Naive thymus-derived CD8-positive, alpha-beta T cell (primary cell): ENCODE measurements at places on chromosomes 2 and 18. TPM values are rescaled to one million over a fixed set of nuclear protein-coding genes. Genes with fewer than 3 reads are reported as not detected.

DNA sequence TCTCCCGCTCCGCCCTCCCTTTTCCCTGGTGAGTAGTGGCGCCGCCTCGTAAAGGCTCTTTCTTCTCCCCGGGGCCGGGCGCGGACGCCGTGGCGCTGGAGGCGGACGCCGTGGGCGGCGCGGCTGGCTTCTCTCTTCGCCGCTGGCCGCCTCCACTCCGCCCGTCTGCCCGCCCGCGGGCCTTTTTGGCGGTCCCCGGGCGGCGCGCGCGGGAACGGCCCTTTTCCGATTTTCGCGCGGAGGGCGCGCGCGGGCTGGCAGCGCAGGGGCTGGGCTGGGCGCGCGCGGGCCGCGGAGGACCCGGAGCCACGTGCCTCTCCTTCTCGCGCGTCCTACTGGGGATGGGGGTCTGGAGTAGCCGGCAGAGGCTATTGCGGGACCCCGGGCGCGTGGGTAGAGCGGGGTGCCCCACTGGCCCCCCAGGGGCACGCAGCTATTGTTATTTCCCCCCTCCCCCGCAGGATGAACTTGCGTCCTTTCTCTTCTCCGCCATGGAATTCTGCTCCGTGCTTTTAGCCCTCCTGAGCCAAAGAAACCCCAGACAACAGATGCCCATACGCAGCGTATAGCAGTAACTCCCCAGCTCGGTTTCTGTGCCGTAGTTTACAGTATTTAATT lies 472 bp downstream of the SLC20A1 start:
- H3K36me3 ChIP-seq: peaks cover 44% of the 10 kb centered on the region
- H3K27me3 ChIP-seq: no peaks in the 10 kb centered on the region
- peaks cover 35% of the 10 kb centered on the region for H3K4me1 ChIP-seq
- H3K27ac ChIP-seq: peak overlapping the region; percentile 93

DNA sequence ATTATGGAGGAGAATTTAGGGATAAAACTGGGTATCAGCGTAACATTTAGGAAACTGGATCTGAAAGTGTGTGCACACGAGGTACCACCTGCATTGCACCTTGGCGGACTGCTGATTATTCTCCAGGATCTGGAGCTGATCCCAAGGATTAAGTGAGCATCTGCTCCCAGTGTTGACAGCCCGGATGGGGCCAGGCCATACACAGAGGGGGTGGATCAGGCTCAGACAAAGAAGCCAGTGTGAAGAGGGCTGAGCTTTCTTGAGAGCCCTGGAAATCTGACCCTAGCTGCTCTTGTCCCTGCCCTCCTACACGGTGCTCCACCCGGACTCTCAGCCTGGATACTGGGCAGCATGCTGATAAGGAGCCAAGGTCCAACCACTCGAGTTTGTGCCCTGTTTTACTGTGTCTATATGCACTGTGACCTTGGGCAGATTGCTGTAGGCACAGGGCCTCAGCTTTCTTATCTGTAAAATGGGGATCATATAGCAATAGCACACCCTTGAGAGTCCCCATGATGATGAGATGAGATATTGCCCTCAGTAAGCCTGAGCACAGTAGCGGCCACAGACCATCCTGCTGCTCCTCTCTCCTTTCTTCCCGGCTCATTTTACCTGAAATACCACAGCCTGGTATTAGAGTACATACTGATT lies 396.8 kb upstream of the CELF4 start:
- DNase-seq: no peak
- H3K27ac ChIP-seq: no peak overlapping the region
- H3K4me1 ChIP-seq: no peaks in the 10 kb centered on the region
- no peaks in the 10 kb centered on the region for H3K27me3 ChIP-seq
- H3K36me3 ChIP-seq: no peaks in the 10 kb centered on the region

DNA sequence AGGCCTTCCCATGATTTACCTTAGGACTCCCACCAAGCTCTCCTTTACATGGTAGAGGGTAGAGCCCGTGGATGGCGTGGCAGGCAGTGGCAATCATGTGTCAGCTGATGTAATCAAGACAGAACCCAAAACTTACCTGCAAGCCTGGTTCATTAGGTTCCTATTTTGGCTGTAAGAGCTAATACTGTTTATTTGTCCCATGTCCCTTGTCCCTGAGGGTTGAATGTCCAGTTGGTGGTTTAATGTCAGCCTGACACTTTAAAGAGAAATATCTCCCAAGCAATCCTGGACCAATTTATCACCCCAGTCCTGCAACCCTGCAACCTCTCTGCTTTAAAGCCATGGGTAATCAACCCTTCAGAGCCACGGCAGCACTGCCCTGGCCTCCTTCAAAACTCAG lies 6.0 kb upstream of the FABP1 start:
- H3K27me3 ChIP-seq: peaks cover 4% of the 10 kb centered on the region
- no peaks in the 10 kb centered on the region for H3K4me1 ChIP-seq
- no peak overlapping the region for H3K27ac ChIP-seq
- no peak for DNase-seq
- no peaks in the 10 kb centered on the region for H3K36me3 ChIP-seq

- DNase-seq: no peak
- H3K36me3 ChIP-seq: peaks cover 2% of the 10 kb centered on the region
- H3K27me3 ChIP-seq: no peaks in the 10 kb centered on the region
- H3K4me3 ChIP-seq: no peak overlapping the region
- H3K4me1 ChIP-seq: peaks cover 36% of the 10 kb centered on the region
These were observed 108.2 kb upstream of the STK17B start for GRCh38 chr2:196279541-196279940.

GRCh38 chr2:239461291-239462190 lies 60.7 kb upstream of the HDAC4 start:
- H3K27ac ChIP-seq: no peak overlapping the region
- H3K4me3 ChIP-seq: no peak overlapping the region
- no peak for DNase-seq
- H3K4me1 ChIP-seq: no peaks in the 10 kb centered on the region
- H3K27me3 ChIP-seq: peaks cover 3% of the 10 kb centered on the region

- no peak overlapping the region for H3K27ac ChIP-seq
- H3K27me3 ChIP-seq: no peaks in the 10 kb centered on the region
- no peak for DNase-seq
These were observed 31.8 kb downstream of the RNU4ATAC start for GRCh38 chr2:121562269-121563176.

GRCh38 chr2:191856111-191856876 lies 9.4 kb upstream of the CAVIN2 start:
- no peaks in the 10 kb centered on the region for H3K36me3 ChIP-seq
- H3K4me1 ChIP-seq: no peaks in the 10 kb centered on the region
- H3K4me3 ChIP-seq: no peak overlapping the region
- H3K27ac ChIP-seq: no peak overlapping the region

Gene MDH1B
- total RNA-seq: 0.30 TPM

Gene YES1
- 17.9 TPM for total RNA-seq
